ENCODE measurements at places on chromosomes 12 and 14. TPM values are rescaled to one million over a fixed set of nuclear protein-coding genes. Genes with fewer than 3 reads are reported as not detected.

DNA sequence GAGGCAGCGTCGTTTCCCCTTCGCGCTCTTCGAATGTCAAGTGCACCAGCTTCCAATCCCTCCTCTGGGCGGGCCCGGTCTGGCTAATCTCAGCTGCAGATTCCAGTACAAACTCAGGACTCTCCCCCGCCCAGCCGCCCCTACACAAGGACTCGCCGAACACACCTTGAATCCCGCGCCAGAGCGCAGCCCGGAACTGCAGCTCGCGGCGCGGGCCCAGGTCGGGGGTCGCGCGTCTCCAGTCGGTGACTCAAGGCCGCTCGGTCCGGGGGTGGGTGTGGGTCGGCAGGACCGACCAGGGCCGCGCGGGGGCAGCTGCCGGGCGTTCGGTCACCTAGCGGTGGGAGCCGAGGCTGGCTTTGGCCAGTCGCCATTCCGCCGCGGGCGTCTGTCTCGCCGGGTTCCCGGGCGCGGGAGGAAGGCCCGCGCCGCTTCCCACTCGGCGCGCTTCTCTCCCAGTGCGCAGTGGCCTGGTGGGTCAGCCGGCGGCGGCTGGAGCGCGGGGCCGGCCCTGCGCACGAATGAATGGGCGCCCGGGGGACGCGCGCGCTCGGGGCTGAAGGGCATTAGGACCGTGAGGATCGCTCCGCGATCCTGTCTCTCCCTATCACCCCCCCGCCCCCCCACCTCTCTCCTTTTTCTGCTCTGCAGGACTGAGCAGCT lies at the start of gene GALNT16:
Gene GALNT16, plus strand, starts transcription at position 632 of the 663 bp plus-strand sequence. CDS start 133 bp downstream, outside the sequence.
- no peak for DNase-seq

DNA sequence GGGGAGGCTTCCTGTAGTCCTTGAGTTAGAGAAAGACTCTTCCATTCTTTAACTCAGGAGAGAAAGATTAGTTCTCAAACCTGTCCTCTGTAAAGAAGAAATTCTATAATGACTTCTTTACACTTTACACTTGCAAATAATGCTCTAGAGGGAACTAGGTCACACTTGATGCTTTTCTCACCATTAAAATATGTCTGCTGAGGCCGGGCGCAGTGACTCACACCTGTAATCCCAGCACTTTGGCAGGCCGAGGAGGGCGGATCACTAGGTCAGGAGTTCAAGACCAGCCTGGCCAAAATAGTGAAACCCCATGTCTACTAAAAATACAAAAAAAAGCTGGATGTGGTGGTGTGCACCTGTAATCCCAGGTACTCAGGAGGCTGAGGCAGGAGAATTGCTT lies 6.3 kb downstream of the NTN4 start:
- DNase-seq, result no peak

GRCh38 chr12:111438481-111438880 lies 32.8 kb downstream of the SH2B3 start:
- no peak for DNase-seq

- no peak for DNase-seq
Measured at GRCh38 chr14:73749706-73750530, 35.7 kb upstream of the PNMA1 start.

- no peak for DNase-seq
Measured at GRCh38 chr12:11174022-11174421, 3.0 kb downstream of the SMIM10L1 start.

DNA sequence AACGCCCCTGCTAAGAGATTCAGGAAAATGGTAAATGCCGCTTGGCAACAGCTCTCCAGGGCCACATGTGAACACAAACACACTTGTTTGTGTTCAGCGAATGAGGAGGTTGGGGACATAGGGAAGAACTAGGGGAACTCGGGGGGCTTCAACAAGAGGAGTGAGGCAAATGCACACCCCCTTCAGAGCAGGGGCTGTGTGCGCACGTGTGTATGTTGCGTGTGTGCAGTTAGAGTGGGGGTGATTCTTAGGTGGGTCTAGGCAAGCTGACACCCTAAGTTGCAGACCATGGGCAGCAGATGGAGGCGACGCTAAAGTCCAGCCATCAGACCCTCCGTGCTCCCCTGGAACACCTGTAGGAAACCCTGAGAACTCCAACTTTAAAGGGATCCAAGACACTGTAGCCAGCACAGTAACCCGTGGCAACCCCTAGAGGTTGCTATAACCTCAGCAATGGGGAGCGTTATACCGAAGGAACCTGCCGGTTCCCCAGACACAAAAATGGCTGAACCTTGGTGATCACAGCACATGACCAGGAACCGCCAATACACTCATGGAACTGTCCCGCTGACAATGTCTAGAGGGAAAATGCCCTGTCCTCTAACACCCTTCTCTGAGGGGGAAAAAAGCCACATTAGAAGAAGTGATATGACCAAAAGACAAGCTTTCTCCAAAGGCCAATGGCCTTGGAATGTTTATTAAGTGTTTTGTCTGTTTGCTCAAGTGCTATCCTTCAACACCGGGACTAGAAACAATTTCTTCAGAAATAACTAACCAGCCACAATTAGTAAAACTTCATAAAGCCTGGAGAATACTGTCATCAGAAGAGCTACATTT lies 86.5 kb upstream of the CEP83 start:
- no peak for DNase-seq

DNA sequence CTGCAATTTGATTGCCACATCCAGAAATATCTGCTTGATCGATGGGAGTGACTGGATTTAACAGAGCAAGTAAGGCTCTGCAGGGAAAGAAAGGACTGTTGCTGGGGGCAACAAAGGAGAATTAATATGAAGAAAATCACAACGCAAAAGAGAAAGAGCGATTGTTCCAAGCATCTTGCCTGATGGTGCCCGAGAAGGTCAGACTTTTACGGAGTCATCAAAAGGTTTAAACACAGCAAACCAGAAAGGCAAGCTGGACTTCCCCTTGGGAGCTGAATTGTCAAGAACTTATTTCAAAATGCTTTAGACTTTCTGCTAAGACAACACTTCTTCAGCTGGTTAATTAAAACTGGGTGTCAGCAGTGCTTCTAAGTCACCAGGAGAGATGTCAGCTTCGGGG lies 791.5 kb downstream of the MED13L start:
- no peak for DNase-seq

- no peak for DNase-seq
Measured at GRCh38 chr12:103665971-103666370, 78.9 kb downstream of the STAB2 start.

- DNase-seq, result no peak
Measured at GRCh38 chr14:102728501-102728900, 48.7 kb upstream of the TRAF3 start.

- DNase-seq, result no peak
Measured at GRCh38 chr12:49068879-49069506, 786 bp downstream of the RHEBL1 start.

- no peak for DNase-seq
Measured at GRCh38 chr14:34060651-34060999, 109.8 kb upstream of the EGLN3 start.

TMEM179 gene
- not detected for total RNA-seq

TNS2 gene
- total RNA-seq, result 1.8 TPM

PAH gene
- not detected for total RNA-seq

A2ML1 gene
- not detected for total RNA-seq
